ENCODE measurements at places on chromosomes 6 and 20.
A peak's percentile ranks its signal among the peaks of the same experiment; 100 is the strongest.

GRCh38 chr6:55985309-55985708 lies 109.9 kb upstream of the BMP5 start:
- DNase-seq: no peak
- no peak overlapping the region for H3K27ac ChIP-seq
- H3K36me3 ChIP-seq: no peaks in the 10 kb centered on the region
- H3K27me3 ChIP-seq: no peaks in the 10 kb centered on the region
- H3K4me1 ChIP-seq: no peaks in the 10 kb centered on the region
- H3K4me3 ChIP-seq: no peak overlapping the region

DNA sequence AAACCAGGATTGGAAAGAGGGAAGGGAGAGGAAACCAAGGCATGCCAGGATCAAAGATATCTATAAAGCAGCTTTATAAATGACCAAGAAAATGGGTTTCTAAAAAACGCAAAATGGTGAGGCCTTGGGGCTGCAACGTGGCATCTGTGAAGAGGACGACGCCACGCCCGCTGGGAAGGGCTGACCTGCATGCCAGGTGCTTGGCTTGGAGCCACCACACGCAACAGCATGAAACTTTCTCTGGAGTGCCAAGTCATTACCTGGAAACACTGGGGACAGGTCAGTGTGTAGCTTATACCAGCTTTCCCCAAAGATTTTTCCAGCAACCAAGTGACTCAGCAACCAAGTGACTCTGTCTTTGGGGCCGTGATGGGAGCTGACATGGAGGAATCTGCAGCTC lies 82.5 kb downstream of the POPDC3 start:
- H3K36me3 ChIP-seq: no peaks in the 10 kb centered on the region
- no peak overlapping the region for H3K4me3 ChIP-seq
- H3K27me3 ChIP-seq: no peaks in the 10 kb centered on the region
- no peaks in the 10 kb centered on the region for H3K4me1 ChIP-seq
- no peak for DNase-seq
- H3K27ac ChIP-seq: no peak overlapping the region

DNA sequence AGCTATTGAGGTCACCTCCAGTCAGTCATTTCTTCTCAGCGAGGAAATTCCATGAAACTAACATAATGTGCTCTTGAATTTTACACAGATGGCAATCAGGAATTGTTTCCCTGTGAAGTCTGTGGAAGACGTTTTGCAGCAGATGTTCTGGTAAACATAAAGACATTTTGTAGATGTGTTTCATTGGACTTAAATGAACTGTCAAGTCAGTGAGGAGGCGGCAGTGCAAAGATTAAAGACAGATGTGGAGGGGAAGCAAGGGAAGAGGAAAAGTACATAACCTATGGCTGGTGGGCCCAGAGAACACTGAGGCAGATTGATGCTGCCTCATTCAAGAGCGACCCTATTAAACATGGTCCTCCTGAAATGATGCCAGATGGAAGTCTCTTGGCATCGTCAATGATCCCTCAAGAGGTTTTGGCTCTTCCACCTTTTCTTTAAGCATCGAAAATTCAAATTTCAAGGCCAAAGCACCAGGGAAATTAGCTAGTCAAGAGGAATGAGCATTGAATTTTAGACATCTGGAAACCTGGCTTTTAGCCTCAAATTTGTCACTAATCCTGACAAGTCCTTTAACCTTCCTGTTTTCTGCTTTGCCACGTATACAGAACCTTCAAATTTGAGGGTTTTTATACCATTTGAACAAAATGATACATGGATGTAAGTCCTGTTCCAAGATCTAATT lies 20.1 kb downstream of the ZC2HC1B start:
- no peak overlapping the region for H3K4me3 ChIP-seq
- H3K4me1 ChIP-seq: no peaks in the 10 kb centered on the region
- no peak for DNase-seq
- no peak overlapping the region for H3K27ac ChIP-seq
- H3K36me3 ChIP-seq: no peaks in the 10 kb centered on the region

GRCh38 chr6:11432091-11432490 lies 105.5 kb upstream of the TMEM170B start:
- no peaks in the 10 kb centered on the region for H3K4me1 ChIP-seq
- H3K27me3 ChIP-seq: no peaks in the 10 kb centered on the region
- H3K4me3 ChIP-seq: no peak overlapping the region
- no peak overlapping the region for H3K27ac ChIP-seq

DNA sequence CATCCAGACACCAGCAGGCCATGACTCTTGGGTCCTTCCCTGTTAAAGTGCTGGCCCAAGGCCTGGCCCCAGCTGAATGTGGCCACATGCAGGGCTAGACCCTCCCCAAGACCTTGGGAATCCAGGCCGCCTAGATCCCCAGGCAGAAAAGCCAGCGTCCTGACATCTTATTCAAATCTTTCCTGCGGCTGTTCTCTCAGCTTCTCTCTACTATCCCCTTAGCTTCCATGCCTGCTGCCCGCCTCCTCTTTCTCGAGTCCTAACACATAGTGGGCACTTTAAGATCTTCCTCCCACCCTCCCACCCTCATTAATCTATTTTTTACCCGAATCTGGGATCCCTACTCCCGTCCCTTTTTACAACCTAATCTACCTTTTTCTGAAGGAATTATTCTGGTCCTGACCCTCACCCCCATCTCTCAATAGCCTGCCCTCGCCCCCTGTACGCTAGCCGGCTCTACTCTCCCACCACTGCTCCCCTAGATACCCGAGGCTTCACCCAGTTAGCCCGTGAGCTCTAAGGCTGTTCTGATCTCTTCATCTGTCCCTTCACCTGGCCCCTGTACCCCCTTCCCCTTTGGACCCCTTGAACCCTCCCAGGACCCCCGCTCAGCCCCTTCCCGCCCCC lies at the start of gene CCHCR1:
Gene CCHCR1 (minus strand): TSS at position 290 of the 627 bp plus-strand sequence. CDS start 202 bp downstream, at position 88.
- H3K27me3 ChIP-seq: no peaks in the 10 kb centered on the region
- no peak for DNase-seq
- H3K36me3 ChIP-seq: peaks cover 3% of the 10 kb centered on the region
- peaks cover 23% of the 10 kb centered on the region for H3K4me1 ChIP-seq
- peak within 1 kb of the TSS; percentile 77 for H3K27ac ChIP-seq

DNA sequence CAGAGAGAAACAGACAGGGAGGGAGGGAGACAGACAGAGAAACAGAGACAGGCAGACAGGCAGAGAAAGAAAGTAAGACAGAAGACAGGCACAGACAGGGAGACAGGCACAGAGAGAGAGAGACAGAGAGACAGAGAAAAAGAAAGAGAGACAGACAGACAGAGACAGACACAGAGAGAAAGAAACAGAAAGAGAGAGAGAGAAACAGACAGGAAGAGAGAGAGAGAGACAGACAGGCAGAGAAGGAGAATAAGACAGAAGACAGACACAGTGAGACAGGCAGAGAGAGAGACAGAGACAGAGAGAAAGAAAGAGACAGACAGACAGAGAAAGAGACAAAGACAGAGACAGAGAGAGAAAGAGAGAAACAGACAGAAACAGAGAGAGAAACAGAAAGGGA lies 754.8 kb upstream of the DEFB115 start:
- H3K36me3 ChIP-seq: no peaks in the 10 kb centered on the region
- no peak for DNase-seq
- H3K4me3 ChIP-seq: no peak overlapping the region
- no peaks in the 10 kb centered on the region for H3K27me3 ChIP-seq

- peaks cover 7% of the 10 kb centered on the region for H3K4me1 ChIP-seq
- H3K27me3 ChIP-seq: no peaks in the 10 kb centered on the region
- H3K36me3 ChIP-seq: no peaks in the 10 kb centered on the region
- DNase-seq: no peak
- no peak overlapping the region for H3K4me3 ChIP-seq
These were observed 76.1 kb downstream of the SCAND1 start for GRCh38 chr20:35878113-35878625.

GRCh38 chr6:124870611-124871459 lies 91.4 kb upstream of the RNF217 start:
- no peak for DNase-seq
- H3K4me3 ChIP-seq: no peak overlapping the region
- no peaks in the 10 kb centered on the region for H3K27me3 ChIP-seq

Measured in T-cell (primary cell).